ENCODE measurements at places on chromosomes 7 and 10.

DNA sequence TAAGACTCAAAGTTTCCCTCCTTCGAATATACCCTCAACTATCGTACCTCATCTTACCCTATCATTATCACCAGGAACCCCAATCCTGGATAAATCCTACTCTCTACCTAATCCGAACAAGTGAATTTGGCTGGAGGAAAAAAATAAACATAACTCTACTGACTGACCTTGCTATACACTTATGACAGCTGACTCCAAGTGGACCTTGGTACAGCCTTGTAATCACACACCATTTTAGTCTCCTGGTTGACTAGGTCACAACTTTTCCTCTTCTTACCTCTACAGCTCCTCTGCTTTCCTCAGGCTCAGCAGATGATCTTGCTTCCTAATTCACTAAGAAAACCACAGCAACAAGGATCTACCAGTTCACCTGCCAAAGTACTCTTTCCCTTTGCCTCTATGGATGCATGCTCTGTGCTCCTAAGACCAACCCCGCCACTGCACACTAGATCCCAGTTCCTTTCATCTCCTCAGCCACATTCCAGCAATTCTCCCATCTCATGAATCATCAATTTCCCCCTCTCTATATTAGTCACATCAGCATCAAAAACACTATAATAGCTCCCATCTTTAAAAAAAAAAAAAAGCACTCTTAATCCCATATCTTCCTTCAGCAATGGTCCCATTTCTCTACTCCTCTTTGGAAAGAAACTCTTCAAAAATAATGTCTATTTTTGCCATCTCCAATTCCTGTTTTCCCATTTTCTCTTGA, 35.5 kb downstream of the COA1 start:
- no peak for DNase-seq

DNA sequence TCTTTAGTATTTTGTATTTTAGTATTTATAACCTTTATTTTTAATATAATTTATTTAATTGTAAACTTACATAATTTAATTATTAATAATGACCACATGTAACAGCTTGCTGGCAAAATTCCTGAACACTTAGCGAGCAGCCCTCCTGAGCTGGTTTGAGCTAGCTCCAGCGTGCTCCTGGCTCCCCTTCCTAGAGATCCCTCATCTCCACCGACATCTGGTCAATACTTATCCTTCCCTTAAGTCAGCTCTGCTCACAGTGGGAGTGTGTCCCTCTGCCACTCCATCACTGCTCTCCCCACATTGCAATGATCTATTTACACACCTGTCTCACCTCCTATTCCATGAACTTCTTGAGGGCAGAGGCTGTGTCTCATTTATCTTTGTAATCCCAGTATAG, 20.6 kb upstream of the TBXAS1 start:
- DNase-seq, result no peak

DNA sequence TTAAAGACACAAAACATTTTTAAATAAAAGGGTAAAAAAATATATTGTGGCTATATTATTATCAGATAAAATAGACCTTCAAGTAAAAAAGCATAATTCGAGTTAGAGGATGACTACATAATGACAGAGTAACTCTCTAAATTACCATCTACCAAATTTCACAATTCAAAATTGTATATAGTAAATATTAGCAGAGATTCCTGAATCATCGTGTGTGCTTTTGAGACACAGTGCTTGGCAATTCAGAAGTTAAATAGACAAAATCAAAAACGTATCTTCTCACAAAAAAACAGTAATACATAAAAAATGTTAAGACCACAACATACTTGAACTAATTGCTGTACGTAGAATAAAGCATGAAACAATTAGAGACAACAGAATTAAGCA, 110.4 kb downstream of the AHR start:
- no peak for DNase-seq

DNA sequence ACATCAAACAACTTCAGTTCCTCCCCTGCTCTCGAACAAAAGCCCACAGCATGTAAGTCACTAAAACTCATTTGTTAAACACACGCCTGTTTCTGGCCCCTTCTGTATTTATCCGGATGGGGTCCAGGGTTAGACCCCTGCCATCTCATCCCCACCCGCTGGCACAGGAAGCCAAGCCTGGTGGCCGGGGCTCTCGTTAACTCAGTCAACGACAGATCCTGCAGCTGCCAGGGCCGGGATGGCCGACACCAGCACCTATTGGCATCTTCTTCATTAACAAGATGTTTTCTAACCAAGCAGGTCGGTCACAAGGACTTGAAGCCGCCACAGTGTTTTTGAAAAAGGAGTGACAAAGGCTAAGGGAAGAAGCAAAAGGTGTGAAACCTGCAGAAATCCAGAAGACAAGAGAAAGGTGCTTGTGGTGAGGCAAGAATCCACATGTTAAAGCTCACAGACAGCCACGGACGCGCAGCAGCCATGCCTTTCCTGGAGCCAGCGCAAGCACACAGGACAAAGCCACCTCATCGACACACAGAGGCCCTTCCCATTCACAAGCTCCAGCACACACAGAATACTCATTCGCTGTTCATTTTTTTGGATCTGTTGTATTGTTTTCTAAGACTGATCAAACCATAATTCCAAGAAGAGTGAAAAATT, 202.7 kb downstream of the DIP2C start:
- DNase-seq, result no peak

GRCh38 chr10:68721673-68722335, 765 bp downstream of the CCAR1 start:
- no peak for DNase-seq

GRCh38 chr7:116738378-116738777, 66.4 kb downstream of the MET start:
- DNase-seq, result no peak

GRCh38 chr7:102030696-102031095, 213.3 kb downstream of the CUX1 start:
- DNase-seq, result no peak

DNA sequence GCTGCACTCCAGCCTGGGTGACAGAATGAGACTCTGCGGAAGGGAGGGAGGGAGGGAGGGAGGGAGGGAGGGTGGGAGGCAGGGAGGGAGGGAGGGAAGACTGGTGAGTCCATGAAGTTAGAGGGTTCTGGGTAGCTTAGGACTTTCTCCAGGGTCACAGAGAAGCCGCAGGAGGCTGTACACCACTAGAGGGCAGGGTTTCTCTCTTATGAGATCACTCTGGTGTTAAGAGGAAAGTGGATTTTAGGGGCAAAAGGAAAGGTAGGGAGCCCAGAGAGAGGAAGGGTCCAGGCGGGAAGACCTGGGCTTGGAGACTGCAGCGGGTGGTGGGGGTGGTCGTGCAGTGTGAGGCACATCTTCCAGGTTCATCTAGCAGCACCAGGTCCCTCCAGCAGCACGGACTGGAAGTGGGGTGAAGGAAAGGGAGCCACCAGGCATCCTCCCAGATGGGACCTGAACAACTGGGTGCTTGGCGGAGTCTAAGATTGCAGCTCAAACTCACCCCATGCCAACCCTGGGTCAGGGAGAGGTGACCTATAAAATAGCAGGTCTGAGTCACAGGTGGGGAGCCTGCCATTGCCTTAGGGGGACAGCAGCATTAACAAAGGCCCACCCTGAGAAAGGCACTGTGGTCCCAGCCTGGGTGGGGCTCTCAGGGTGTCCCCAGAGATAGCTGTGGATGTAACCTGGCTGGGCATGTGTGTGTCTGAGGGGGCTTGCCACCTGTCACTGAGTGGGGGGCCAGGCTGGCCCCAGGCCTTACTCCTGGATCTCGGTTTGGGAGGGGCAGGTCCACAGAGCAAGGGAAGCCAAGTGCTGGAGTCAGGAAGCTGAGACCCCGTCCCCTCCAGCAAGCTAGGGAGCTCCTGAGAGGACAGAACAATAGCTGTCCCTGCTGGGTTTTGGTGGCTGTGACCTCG, 48.5 kb upstream of the SLC29A3 start:
- DNase-seq, result peak; percentile 28

- DNase-seq, result no peak
Observed at GRCh38 chr7:51289623-51290303, 26.8 kb downstream of the COBL start.

- DNase-seq, result no peak
Observed at GRCh38 chr7:85681241-85681640, 494.4 kb upstream of the SEMA3D start.

GRCh38 chr7:39383136-39383535, 183.1 kb upstream of the YAE1 start:
- no peak for DNase-seq

- DNase-seq, result peak; percentile 30
Observed at GRCh38 chr7:100465702-100466311, 1.7 kb upstream of the SPACDR start.

DNA sequence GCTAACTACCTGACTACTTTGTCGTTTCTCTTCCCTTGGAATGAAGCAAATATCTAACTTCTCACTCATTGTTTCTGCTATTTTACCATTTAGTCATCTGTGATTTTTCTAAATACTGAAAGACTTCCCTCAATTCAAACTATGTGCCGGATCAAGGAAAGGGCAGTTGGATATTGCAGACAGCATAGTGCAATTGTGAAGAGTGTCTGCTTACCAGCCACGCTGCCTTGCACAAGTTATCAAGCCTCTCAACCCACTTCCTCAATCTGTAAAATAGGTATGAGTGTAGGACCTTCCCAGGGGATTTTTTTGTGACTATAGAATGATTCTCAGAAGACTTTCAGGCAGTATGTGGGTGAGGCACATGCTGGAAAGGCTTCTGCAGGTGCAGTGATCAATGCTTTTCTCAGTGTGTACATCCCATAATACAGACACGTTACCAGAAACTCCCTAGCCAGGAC, 54.3 kb downstream of the EGFR start:
- DNase-seq, result no peak

GRCh38 chr10:99346247-99346646, 17.1 kb downstream of the CNNM1 start:
- DNase-seq, result no peak
